CD4-positive, alpha-beta T cell treated with Interferon gamma for 1 hour (primary cell): ENCODE measurements at places on chromosomes 3 and 15.

GRCh38 chr3:36166477-36166876 lies 213.8 kb upstream of the STAC start:
- DNase-seq, result no peak

DNA sequence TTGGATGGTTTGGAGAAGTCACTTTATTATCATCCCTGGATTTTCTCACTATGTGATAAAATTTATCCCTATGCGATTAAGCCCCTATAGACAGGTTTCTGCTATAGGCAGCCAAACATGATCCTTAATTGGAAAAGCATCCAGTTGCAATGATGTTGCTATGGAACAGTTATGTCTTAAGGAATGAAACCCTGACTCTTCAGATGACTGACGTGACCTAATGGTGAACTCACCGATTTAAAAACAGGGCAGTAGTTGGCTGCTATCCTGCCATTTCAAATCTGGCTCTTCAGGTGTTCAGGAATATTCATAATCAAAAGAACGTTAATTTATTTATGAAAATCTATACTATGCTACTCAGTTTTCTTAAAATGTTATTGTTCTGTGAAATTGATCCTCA lies 106.8 kb upstream of the ROBO1 start:
- no peak for DNase-seq

GRCh38 chr3:79960594-79960993 lies 192.8 kb upstream of the ROBO1 start:
- no peak for DNase-seq

GRCh38 chr3:139301654-139302053 lies 42.2 kb upstream of the MRPS22 start:
- no peak for DNase-seq

- DNase-seq, result no peak
Observed at GRCh38 chr3:64341296-64341695, 116.0 kb upstream of the PRICKLE2 start.

DNA sequence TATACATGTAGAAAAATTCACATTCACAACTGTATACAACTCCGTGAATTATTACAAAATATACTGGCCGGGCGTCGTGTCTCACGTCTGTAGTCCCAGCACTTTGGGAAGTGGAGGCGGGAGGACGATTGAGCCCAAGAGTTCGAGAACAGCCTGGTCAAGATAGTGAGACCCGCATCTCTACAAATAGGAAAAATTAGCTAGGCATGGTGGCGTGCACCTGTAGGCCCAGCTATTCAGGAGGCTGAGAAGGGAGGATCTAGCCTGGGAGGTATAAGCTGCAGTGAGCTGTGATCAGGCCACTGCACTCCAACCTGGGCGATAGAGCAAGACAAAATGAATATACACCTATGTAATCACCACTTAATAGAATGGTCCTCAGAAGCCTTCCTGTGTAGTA lies 1.3 kb downstream of the RAD51 start:
- DNase-seq, result no peak

DNA sequence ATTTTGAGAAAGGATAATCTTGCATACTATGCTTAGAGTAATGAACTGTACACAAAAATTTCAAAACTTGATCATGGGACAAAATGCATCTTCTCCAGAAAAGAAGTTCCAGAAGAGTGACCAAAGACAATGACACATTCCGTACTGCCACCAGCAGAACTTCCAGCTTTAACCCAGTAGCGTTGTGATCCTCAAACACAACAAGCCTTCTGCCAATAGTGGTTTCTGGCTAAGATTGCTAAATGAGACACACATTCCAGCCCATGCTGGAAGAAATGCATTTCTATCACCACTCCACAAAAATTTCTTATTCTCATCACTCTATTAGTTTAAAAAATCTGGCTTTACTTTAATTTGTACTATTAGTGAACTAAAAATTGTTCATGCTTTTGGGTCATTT lies 334.9 kb downstream of the TBC1D5 start:
- no peak for DNase-seq

- no peak for DNase-seq
Observed at GRCh38 chr3:116872688-116873087, 163.1 kb downstream of the TUSC7 start.

DNA sequence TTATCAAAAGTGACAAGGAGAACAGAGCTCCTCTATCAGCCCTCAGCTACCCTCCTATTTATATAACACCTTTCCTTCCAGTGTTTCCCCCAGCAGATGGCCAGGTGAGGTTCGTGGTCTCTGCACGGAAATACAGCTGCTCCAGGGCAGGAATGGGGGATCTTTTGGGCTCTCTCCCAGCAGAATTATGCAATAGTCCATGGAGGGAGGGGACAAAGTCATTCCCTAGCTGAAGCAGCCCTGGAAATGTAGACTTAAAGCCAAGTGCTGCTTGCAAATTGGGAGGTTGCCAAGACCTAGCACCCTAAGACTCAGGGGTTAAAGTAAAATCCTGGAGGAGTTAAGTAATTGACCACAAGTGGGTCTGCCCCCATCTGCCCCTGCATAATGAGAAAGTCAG lies 256.3 kb downstream of the LRTM1 start:
- no peak for DNase-seq

GRCh38 chr15:40160021-40160420 lies 848 bp upstream of the BUB1B start:
- DNase-seq, result no peak

GRCh38 chr15:29632671-29633406 lies 189.4 kb downstream of the TJP1 start:
- DNase-seq, result no peak

GRCh38 chr3:134327594-134327975 lies 46.7 kb downstream of the AMOTL2 start:
- DNase-seq, result no peak

- DNase-seq, result no peak
Observed at GRCh38 chr15:39510001-39510701, 70.7 kb upstream of the THBS1 start.

- no peak for DNase-seq
Observed at GRCh38 chr3:105613120-105613519, 246.4 kb downstream of the ALCAM start.

DNA sequence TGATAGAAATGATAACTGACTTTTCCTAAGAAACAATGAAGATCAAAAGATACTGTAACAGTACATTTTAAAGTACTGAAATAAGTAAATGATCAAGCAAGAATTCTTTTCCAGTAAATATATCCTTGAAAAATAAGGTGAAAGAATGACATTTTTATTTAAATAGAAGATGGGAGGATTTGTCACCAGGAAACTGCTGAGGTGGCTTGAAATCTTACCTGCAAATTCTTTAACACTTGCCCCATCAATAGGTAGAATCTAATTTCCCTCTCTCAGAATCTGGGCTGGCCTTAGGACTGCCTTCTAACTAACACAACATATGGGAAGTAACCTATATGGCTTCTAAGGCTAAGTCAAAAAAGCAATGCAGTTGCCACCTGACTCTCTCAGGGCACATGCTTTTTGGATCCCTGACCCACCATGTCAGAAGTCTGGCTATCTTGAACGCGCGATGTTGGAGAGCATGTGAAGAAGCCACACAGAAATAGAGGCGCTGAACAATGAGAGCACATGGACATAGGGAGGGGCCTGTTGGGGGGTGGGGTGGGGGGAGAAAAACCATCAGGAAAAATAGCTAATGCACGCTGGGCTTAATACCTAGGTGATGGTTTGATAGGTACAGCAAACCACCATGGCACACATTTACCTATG lies 11.5 kb downstream of the ACSBG1 start:
- no peak for DNase-seq

DNA sequence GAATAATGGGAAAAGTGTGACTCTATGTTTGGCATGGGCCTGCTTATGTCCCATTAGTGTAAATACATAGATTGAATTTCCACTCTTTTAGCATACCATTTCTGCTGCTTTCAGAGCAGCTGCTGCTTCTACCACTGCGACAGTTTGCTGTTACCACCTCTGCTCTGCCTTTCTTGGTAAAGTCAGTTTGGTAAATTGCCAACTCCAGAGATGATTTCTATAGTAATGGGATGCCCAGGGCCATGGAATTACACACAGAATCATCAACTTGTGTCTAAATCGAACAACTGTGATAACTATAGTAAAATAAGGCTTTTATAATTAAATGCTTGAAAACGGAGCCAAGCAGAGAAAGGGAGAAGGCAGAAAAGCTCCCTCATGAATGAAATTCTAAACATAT lies 168.4 kb upstream of the VEPH1 start:
- DNase-seq, result no peak

GRCh38 chr15:65869954-65870871 lies 922 bp downstream of the RAB11A start:
- DNase-seq, result no peak

GRCh38 chr3:141728355-141728892 lies 9.7 kb upstream of the RNF7 start:
- no peak for DNase-seq

DNA sequence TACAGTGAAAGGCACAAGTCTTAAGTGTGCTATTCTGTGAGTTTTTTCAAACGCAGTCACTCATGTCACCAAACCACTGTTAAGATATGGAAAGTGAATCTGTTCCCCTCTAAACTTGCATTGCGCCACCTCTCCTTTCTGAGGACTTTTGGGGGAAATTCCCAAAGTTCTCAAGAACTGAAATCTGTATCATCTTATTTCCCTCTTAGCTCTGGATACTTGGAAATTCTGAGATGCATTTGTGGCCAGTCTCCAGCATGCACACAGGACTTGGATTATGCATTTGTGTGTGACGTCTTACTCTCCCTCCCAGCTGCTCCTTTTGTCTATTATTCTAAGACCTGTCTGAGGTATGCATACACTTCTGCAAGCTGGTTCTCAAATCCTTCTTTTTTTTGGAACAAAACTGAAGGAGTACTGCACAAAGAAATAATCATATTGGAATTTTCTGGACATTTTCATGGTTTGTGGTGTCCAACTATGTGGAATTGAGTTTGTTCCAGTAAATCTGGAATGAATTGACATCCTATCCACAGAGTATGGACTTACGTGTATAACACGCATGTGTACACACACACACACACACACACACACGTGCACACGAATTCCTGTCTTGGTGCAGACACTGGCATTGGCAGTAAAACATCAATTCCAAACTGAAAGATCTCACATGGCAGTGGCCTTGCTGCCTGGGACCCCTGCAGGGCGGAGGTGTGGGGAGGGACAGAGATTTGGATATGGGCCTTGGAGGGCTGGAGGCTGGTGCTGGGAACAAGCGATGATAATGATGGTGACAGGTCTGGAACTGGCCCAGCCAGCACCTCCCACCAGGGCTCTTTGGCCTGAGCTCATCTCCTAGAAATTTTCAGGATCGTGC lies 8.2 kb upstream of the LCTL start:
- no peak for DNase-seq

DNA sequence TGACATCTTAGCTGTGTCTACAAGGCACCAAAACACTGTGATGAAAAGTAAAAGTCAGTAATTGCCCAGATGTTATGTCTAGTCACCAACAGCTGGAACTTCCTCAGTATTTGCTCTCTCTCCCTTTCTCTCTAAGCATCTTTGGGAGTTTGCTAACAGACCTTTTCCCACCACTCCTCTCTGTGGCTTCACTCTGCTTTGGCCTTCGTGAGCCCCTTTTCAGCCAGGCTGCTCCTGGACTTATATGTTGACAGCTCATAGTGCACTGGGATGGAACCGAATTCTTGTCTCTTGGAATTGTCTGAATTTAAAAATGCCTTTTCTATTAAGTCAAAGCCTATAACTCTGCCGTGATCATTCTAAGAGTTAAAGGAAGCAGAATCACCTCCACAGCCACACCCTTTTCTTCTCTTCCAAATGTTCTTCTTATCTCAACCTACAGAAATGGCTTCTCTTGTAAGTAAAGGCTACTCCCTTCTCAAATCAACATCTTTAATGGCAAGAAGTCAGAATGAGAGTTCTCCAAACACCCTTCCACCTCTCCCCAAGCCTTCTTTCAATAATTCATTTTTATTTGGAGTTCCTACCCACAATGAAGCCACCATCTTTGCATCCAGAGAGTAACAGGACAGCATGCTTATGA lies 17.2 kb upstream of the FOXP1 start:
- DNase-seq, result no peak

GRCh38 chr15:79212589-79213157 lies 69.8 kb upstream of the ANKRD34C start:
- DNase-seq, result no peak

DNA sequence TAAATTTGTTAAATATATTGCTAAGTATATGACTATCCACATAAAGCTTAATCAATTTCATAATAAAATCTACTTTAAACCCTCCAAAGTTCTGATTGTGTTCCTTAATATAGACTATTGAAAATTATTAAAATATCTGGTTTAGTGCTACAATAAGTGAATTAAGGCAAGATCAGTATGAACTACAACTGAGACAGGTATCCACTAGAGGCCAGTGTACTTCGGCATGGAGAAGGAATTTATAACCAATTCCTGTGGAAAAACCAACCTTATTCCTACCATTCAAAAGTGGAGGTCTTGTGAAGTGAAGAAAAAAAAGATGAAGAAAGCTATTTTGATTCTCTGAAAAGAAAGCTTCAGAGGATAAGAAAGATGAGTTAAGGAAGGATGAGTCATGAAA lies 237.7 kb downstream of the SUCLG2 start:
- DNase-seq, result no peak

GRCh38 chr3:194294895-194295214 lies 56.3 kb downstream of the CPN2 start:
- DNase-seq, result no peak

- peak; percentile 13 for DNase-seq
Observed at GRCh38 chr15:76060118-76060989, 569 bp downstream of the TMEM266 start.

- DNase-seq, result peak; percentile 13
Observed at GRCh38 chr3:103052236-103052830, 617.5 kb downstream of the ZPLD1 start.

DNA sequence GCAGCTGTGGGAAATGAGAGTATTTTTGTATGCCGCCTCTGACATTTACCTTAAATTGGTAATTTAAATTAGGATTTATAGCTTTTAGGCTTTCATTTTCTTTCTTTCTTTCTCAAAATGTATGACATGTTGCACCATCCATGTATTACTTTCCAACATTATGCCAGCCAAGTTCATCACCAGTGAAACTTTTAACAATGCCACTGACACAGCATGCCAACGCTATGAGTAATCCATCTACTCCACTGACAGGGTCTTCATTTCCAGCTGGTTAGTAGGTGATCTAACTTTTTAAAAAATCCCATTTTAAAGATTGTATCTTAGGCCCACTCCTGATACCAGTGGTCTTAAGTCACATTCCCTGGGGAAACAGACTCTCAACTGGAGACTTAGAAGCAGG lies 21.8 kb upstream of the CLDN16 start:
- no peak for DNase-seq

GRCh38 chr15:63434576-63435186 lies 53.0 kb upstream of the CA12 start:
- DNase-seq, result no peak

DNA sequence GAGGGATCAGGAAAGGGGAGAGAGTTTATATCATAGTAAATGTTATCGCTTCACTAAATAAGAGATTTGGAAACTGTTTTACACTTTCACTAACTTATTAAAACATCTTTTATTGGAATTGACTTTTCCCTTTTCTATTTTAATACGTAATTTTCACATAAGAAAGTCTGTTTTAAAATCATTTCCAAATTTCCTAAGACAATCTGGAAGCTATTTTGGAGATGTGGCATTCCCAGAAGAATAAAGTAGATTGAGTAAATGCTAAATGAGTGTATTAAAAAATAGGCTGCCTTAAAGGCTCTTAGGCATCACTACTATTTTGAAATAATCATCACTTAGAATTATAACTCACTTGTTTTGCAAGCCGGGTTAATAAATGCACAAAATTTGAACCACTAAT lies 763.5 kb downstream of the EDEM1 start:
- DNase-seq, result no peak

- no peak for DNase-seq
Observed at GRCh38 chr3:134535186-134535970, 49.5 kb downstream of the CEP63 start.
